Suppressor macrophage treated with lipopolysaccharide for 1 hour (primary cell): ENCODE measurements at places on chromosomes 13 and 19.

GRCh38 chr19:51702825-51703574, 9.9 kb downstream of the SPACA6 start:
- DNase-seq, result no peak

GRCh38 chr13:39641645-39642044, 13.8 kb upstream of the COG6 start:
- DNase-seq, result peak; percentile 61

GRCh38 chr19:1264801-1265614, 4.1 kb upstream of the CIRBP start:
- DNase-seq, result peak; percentile 76

- DNase-seq, result no peak
These were observed 202.3 kb downstream of the MTUS2 start for GRCh38 chr13:29022410-29022809.

DNA sequence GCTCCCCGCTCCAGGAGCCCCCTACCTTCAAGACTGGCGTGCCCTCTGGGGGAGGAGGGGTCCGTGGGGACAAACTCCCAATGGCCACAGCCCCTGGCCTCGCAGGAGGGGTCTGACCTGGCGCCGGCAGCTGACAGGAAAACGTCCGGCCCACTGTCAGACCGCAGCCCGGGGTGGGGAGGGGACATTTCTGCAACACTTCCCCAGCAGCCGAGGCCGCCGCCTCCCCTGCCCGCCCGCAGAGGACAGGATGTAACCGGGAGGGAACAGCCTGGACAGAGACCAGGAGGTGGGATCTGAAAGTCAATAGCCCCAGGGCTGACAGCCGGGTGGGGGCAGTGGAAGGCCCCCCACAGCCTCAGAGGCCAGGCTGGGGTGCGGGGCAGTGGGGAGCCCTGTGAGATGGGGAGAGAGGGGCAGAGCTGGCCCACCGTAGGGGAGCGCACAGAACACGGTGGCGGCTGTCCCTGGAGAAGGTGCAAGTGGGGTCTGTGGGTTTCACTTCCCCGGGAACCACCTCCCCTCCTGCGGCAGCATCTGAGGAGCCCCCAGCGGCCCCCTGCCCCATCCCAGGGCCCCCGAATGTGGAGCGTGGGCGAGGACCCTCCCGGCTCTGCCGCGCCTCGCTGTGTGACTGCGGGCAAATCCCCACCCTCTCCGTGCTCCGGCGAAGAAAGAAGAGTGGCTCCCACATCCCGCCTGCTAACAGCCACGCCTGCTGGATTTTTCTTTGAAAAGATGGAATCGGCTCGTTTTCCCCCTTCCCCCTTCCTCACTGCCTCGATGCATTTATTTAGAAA, at the start of gene PEAK3:
PEAK3 (minus strand) TSS at position 114 of the 800 bp plus-strand sequence. CDS start 1,244 bp downstream, outside the sequence.
- peak; percentile 80 for DNase-seq

GRCh38 chr19:9885077-9885552, 50.0 kb downstream of the PIN1 start:
- DNase-seq, result no peak

GRCh38 chr19:47538812-47539211, 23.9 kb upstream of the NAPA start:
- DNase-seq, result no peak
